ENCODE measurements at places on chromosomes 5 and 9.

DNA sequence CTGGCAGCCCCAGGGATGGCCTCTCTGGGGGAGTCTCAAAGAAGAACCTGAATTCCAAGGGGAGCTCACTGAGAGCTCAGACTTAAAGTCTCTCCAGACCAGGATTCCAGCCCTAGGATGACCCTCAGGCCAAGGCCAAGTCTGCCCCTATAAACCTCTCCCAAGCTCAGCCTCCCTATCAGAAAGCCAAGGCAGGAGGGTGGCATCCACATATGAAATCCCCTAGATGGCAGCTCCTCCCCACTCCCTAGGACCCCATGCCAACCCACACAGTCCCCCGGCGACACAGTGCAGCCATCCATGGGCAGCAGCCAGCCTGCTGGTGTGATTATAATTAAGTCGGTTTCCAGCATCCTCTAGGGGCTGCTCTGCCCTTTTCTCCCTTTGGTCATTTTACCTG lies 269.9 kb downstream of the CDK5RAP2 start:
- no peak for DNase-seq

DNA sequence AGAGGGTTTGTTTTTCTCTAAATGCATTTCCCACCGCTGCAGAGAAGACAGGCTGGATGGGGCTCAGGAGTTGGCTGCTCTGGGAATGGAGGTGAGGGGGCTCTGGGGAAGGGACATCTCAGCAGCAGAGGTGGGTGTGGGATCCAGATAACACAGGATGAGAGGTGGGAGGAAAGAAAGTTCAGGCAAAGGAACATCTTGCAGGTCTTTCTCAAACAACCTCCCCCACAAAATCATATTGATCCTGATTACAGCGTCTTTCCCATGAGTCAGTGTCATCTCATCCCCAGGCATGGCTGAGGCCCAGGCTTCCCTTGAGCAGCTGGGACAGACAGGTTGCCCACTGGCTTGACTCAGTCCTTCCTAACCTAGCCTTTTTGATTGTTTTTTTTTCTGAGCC lies 11.3 kb upstream of the ACSL6 start:
- DNase-seq = no peak

GRCh38 chr5:54956922-54957321 lies 28.5 kb downstream of the ESM1 start:
- no peak for DNase-seq

DNA sequence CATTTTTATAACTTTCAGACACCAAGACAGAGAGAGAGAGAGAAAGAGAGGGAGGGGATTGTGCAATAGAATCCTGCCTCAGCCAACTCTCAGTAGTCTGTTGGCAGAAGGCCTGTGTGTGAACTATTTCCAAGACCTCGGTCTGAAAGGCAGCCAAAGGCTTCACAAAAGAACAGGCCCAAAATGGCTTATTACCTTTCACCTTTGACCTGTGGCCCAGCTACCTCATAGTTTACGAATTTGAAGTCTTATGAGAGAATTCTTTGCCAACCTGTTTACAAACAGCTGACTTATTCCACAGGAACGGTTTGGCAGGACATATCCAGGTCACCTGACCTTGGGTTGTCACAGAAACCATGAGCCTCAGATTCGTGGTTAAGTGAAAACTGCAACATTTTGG lies 48.6 kb downstream of the NR2F1-AS1 start:
- no peak for DNase-seq

- DNase-seq = no peak
These were observed 45.2 kb downstream of the KDM4C start for GRCh38 chr9:6802926-6803325.

GRCh38 chr5:175282611-175283225 lies 161.3 kb downstream of the DRD1 start:
- DNase-seq = no peak

- no peak for DNase-seq
These were observed 154.6 kb downstream of the PIK3R1 start for GRCh38 chr5:68370196-68370595.

GRCh38 chr9:133845440-133845839 lies 107.3 kb upstream of the SARDH start:
- DNase-seq = no peak

DNA sequence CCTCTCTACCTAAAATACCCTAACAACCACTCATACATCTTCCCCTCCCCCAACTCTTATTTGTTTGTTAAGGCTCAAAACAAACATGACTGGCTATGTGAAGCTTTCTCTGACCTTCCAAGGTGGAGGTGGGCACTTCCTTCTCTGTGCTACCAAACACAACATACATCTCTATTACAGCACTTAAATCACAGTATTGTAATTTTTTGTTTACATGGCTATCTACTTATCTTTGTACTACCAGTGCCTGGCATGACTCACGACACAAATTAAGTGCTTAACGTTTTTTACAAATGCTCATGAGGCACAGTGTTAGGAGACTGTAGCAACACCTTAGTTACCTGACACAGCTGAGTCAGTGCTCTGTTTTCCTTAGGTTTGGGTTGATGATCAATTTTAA lies 18.6 kb downstream of the HOMER1 start:
- DNase-seq = no peak

DNA sequence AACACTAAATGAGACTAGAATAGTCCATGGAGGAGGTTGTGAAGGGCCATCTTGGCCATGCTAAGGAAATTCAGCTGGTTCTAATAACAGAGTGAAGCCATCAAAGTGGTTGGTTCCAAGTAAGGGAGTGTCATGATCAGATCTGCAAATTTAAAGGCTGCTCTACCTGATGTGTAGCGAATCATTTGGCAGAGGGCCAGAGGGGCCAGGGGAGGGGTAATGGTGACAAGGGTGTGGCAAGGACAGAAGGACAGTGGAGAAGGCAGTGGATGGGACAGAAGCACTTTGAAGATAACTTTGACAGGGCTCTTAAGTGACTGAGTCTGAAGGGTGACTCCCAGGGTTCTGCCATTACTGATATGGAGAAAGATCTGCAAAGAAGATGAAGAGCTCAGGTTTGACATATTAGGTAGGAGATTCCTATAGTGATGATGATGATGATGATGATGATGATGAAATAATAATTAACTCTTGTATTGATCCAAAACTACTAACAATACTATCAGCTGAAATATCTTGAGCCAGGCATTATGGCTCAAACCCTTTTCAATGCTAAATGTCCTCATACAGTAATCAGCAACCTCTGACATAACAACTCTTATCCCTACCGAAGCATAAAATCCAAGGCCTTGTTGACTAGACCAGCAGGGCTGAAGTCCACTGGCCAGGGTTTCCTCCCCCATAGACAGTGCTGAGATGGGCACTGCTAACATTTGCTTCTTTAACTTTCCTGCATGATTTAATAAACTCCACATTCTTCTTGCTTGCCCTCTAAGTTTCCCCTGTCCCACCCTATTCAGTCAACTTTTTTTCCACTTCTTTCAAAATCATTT lies 20.0 kb downstream of the KIAA1191 start:
- no peak for DNase-seq

- DNase-seq = no peak
These were observed 658.6 kb downstream of the ISL1 start for GRCh38 chr5:52041842-52042241.

- DNase-seq = no peak
These were observed 53.3 kb upstream of the ATP10B start for GRCh38 chr5:160905285-160905684.

DNA sequence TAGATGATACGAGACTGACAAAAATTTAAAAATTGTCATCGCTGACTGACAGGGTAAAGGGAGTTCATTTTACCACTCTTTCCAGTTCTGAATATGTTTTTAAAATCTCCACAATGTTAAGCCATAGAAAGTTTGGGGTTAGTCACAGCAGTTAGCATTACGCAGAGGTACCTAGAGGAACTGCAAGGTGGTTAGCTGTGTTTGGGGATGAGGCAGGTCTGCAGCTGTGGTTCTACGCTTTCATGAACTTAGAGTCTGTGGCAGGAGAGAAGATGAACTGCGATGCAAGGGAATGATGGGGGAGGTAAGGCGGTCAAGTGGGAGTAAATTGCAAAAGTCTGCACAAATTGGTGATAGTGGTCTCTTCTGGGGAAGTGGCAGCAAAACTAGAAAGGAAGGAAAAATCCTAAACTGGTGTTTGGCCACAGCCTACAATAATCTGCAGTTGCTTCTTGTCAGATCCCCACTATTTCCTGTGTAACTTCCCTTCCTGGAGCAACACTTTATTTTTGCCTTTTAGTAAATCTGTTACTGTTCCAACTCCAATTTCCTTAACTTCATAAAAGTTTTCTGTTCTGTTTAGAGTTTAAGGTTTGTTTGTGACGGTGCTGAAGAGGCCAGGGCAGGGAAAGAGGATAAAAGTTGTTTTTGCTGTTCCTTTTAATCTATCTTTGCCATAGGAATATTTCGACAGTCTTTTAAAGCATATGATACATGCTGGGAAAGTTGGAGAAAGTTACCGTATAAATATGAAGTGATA lies 38.6 kb upstream of the SNX2 start:
- DNase-seq = no peak

DNA sequence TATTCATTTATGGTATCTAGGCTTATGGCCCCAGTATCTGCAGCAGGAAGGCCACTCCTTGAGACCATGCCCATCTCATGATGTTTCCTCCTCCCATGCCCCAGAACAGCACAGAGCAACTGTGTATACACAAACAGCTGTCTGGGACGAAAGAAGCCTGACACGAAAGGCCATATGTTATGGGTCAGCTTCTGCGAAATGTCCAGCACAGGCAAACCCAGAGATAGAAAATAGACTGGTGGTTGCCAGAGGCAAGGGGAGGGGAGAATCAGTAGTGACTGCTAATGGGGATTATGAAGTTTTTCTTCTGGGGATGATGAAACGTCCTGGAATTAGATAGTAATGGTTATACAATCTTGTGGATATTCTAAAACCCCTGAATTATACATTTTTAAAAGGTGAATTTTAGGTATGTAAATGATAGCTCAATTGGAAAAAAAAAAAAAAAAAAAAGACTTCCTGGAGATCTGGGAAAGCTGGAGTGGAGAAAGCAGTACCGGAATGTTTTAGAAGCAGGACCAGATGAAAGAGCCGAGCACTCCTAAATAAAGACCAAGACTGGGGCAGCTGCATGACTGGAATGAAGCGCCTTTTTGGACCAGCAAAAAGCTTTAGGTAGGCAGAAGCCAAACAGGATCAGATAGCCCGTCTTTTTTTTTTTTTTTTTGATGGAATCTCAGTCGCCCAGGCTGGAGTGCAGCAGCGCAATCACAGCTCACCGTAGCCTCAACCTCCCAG lies 29.2 kb downstream of the PCDHGC5 start:
- no peak for DNase-seq

DNA sequence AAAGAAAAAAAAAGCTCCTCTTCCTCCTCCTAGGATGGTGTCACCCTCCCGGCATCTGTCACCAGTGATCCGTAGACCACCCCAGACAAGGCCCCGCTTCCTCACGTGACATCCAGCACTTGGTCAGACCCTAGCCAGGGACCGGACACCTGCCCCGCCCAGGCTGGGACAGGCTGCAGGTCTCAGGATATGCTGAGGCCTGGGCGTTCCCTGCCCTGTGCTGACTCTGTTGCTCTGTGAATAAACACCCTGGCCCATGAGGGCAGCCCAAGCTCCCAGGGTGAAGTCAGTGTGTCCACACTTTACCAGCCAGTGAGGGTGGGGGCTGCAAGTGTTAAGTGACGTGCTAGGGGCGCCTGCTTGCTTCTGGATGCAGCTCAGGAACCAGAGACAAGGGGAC lies 5.6 kb downstream of the EDF1 start:
- no peak for DNase-seq

- no peak for DNase-seq
These were observed 82.8 kb downstream of the DAP start for GRCh38 chr5:10678244-10678643.

DNA sequence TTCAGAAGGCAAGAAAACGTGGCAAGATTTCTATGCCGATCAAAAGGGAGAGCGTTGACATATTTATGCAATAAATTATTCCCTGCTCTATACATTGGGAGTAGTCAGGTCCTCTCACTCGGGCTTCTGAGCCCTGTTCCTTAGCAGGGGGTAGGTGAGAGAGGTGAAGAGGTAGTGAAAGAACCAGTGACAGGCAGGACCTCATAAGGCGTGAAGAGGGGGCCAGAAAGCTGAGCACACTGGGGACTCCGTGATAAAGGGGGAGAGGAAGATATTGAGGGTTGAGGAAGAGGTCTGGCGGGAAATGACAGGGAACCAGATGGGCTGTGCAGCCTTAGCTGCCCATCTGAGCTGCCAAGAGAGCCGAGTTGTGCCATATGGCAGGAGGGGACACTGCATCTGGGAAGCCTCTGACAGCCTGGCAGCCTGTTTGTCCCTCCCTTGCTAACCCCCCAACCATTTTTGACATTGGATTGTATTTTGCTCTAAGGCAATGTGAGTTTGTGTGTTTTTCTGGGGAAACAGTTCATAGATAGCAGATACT lies 782 bp upstream of the CDC20B start:
- no peak for DNase-seq

- no peak for DNase-seq
These were observed 25.3 kb upstream of the PANK3 start for GRCh38 chr5:168604436-168604835.

DNA sequence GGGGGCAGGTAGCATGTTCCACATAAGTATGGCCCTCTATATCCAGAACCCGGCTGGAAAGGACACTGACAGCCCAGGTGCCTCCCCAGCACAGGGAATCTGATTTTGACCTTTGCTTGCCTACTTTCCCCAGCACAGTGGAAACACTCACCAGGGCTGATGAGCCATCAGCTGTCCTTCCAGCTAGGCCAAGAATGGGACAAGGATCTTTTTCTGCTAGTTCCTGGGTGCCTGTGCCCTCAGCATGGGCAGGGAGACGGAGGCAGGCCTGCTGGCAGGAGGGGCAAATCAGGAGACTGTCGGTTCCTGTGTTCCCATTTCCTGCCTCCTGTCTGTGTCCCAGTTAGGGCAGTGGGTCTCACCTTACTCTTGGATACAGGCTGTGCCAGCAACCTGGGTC lies 1.1 kb downstream of the CYFIP2 start:
- DNase-seq = no peak

- no peak for DNase-seq
These were observed 25.4 kb upstream of the ANXA6 start for GRCh38 chr5:151182976-151183375.

GRCh38 chr5:173796721-173797495 lies 91.2 kb upstream of the CPEB4 start:
- DNase-seq = no peak

All from activated CD8-positive, alpha-beta memory T cell treated with anti-CD3 and anti-CD28 coated beads, Interleukin-2, amount 50 U/mL, for 4 hours (primary cell).